ENCODE measurements at places on chromosomes 1 and 21.

GRCh38 chr1:17194615-17195528 is 10.1 kb upstream of the PADI1 start:
- no peak for DNase-seq

GRCh38 chr1:25049190-25049589 is 119.1 kb upstream of the RUNX3 start:
- DNase-seq, result no peak

DNA sequence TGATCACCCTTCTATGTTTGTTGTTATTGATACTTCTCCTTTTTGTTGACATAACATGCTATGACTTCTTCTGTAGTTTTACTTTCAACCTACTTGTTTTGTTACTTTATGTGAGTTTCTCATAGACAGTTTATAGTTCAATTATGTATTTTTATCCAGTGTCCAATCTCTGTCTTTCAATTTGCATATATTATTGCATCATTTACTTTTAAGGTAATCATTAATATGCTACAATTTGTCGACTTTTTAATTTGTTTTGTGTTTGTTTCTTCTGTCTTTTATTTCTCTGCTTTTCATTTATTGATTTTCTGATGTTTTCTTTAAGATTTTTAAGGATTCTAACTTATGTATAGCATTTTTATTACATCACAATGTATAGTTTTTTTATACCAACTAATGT is 10.3 kb downstream of the OR13G1 start:
- no peak for DNase-seq

GRCh38 chr1:8121261-8122159 is 95.4 kb upstream of the ERRFI1 start:
- no peak for DNase-seq

GRCh38 chr1:229784834-229785233 is 158.8 kb downstream of the URB2 start:
- DNase-seq, result no peak

DNA sequence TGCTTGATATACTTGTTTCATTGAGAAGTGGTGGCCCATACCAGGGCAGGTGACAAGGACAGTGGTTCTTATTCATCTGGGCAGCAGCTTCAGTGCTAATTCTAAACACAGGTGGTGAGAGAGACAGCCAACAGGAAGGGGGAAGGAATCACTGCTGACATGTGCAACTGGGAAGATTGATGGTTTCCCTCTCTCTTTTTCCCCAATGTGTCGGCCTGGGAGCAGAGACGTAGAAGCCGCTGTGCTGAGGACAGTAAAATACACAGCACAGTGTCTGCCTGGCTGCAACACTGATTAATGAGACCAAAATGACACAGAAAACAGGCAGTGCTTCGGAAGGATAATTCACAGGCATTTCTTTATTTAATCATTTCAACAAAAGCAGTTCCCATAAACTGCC is 48.8 kb downstream of the WARS2 start:
- no peak for DNase-seq

All from activated CD8-positive, alpha-beta memory T cell treated with anti-CD3 and anti-CD28 coated beads for 1 hour (primary cell).